ENCODE measurements at places on chromosomes 12 and 14. TPM values are rescaled to one million over a fixed set of nuclear protein-coding genes. Genes with fewer than 3 reads are reported as not detected.

The CLEC1B gene
- total RNA-seq, result not detected

The CRIP2 gene
- total RNA-seq, result 13.2 TPM

The DCAF5 gene
- total RNA-seq, result 11.1 TPM

The ASCL1 gene
- not detected for total RNA-seq

DNA sequence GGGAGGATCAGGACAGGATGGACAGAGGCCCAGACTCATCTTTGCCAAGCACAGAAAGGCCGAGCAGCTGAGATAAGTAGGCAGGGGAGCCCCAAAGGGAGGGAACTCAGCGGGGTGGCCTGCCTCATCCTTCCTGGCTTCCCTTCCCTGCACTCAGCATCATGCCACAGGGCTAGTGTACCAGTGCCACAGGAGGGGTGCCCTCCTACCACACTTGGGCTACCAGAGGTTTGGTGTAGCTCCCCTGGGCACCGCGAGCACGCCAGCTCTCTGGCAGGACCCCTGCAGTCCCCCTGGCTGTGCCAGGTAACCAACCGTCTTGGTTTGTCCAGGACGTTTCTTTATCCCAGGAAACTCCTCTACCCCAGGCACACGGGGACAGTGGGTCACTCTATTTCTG lies 123.5 kb downstream of the ESRRB start:
- DNase-seq, result no peak

All from bronchial epithelial cell (primary cell).